ENCODE measurements at places on chromosomes 12 and 14.

GRCh38 chr12:124482901-124483799 is 84.3 kb downstream of the NCOR2 start:
- DNase-seq = no peak

DNA sequence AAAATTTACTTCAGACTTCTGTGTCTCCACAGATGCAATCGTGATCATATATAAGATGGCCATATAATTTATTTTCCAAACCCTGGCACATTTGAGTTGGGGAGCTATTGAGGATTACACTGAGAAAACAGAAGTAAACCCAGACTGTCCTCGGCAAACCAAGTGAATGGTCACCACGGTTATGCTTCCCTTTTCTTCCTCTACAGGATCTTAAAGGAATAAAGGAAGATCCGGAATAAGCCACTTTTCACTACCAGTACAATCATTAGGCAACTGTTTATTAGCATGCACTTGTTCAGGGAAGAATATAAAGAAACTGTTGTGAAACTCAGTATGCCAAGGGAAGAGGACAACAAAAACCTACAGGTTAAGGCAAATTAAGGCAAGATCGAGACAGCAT is 27.6 kb downstream of the SBNO1 start:
- no peak for DNase-seq

GRCh38 chr14:94691660-94692034 is 78.3 kb downstream of the GSC start:
- no peak for DNase-seq

DNA sequence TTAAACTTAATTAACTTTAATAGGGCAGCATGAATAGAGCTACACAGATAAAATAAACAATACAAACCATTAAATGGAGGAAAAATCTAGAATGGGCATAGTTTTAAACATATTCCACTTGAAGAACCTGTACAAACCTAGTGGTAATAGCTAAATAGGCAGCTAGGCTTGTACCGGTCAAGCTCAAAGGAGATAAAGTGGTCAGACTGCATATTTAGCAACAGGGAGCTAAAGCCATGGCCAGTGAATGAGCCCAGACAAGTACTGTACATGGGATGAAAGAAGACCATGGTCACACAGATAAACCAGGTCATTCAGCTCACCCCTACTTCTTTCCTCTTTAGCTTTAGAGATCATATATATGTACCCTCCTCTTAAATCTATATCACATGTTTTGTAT is 186.6 kb upstream of the KRR1 start:
- DNase-seq = no peak

All from activated T-cell treated with anti-CD3 and anti-CD28 coated beads for 1 hour (primary cell).